ENCODE measurements at places on chromosomes 13 and 19. TPM values are rescaled to one million over a fixed set of nuclear protein-coding genes. Genes with fewer than 3 reads are reported as not detected.

- no peak for DNase-seq
Measured at GRCh38 chr13:41018602-41018948, 541 bp downstream of the ELF1 start.

DNA sequence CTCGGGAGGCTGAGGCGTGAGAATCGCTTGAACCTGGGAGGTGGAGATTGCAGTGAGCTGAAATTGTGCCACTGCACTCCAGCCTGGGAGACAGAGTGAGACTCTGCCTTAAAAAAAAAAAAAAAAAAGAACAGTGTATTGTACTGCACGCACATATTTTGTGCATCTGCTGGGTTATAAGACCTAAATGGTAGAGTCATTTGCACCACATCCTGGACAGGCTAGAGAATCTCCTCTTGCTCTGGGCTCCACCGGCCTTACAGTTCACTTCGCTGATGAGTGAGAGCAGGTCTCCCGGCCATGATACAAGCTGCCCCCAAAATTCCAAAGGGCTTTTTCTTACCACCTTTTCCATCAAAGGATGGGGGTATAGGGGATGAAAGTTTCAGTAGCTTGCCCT is 7.2 kb upstream of the SAE1 start:
- DNase-seq = no peak

DNA sequence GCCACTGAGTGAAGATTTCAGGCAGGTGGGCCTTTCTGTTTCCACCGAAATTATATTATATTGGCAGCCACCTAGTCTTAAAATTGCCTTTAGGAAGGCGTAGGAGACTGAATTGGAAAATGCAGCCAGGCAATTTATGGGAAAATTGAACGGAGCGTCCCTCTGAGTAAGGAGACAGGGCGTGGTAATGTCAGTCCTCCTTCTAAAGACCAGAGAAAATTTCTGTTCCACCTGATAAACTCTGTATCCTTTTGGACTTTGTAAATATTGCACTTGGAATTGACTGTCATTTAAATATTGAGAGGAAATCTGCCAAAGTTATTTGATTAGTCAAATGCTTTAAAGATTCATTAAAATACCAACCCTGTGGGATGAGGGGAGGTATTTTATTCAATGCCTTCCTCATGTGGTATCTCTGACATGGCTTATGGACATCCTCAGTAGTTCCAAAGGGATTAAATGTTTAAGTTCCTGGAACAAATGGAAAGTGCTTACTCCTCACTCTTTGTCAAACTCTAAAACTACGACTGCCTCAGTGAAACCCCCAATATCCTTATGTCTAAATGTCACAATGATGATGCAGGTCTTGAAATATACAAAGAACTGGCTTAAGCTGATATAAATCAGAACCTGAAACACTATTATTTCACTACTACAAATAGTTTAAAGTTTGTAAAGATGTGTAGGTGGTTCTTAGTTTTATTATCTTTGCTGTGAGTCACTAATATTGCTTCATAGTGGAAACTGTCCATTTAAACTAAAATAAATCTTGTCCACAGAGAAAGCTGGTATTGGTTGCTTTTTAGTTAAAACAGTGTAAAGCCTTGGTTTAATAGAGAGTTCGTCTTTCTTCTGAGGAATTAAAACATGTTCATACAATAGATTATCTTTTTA is 203.2 kb downstream of the FGF14 start:
- DNase-seq = no peak

GRCh38 chr19:10780368-10780767 is 55.6 kb downstream of the TMED1 start:
- no peak for DNase-seq

- peak; percentile 40 for DNase-seq
Measured at GRCh38 chr19:57830071-57830602, at the start of gene ZNF587B. Gene ZNF587B, plus strand, starts transcription at chr19:57830299. Its CDS starts 230 bp downstream, at chr19:57830529.

SPACA4 gene
- total RNA-seq = not detected

DNA sequence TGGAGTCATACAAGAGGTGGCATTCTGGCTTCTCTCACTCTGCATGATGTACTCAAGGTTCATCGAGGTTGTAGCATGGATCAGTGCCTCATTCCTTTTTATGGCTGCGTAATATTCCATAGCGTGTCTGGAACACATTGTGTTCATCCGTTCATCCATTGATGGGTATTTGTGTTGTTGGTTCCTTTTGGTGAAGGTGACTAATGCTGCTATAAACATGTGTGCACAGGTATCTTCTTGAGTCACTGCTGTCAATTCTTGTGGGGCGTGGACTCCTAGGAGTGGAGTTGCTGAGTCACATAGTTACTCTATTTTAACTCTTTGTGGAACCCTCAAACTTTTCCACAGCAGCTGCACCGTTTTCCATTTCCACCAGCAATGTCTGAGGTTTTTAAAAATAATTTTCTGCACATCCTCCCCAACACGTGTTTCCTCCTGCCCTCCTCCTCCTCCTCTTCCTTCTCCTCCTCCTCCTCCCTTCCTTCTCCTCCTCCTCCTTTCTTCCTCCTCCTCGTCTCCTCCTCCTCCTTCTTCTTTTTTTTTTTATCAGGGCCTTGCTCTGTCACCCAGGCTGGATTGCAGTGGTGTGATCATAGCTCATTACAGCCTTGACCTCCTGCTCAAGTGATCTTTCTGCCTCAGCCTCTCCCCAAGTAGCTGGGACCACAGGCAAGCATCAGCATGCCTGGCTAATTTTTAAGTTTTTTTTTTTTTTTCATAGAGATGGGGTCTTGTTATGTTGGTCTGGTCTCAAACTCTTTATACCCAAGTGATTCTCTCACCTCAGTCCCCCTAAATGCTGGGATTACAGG is 2.0 kb upstream of the TMEM221 start:
- DNase-seq = peak; percentile 50

SIGLEC9 gene
- 0.58 TPM for total RNA-seq

DNA sequence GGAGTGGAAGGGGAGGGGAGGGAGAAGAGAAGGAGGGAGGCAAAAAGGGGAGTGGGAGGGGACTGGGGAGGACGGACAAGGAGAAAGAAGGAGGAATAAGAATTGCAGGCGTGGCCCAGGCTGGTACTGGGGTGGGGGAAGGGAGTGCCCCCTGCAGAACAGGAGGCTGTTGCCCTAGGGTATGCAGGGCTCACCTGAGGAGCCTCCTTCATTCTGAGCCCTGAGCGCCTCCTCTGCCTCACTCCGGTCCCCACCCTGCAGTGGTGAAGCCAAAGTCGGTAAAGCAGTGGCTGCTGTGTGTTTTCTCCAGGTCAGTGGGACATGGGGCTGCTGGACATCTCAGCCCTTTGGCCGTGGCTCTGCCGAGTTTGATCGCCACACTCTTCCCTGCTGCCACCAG is 9.1 kb upstream of the CDC16 start:
- DNase-seq = no peak

- DNase-seq = peak; percentile 68
Measured at GRCh38 chr19:29873024-29873800, 61.4 kb downstream of the CCNE1 start.

GRCh38 chr19:38425810-38426466 is at the start of gene RASGRP4:
Gene RASGRP4, minus strand, starts transcription at chr19:38426219. Its CDS starts 128 bp downstream, at chr19:38426091.
- peak; percentile 54 for DNase-seq

ALKBH6 gene
- total RNA-seq = 43.3 TPM

NPHS1 gene
- total RNA-seq = not detected

GRCh38 chr19:2665103-2665502 is 37.4 kb downstream of the GNG7 start:
- no peak for DNase-seq

GRCh38 chr19:48874303-48875135 is 2.3 kb downstream of the PPP1R15A start:
- peak; percentile 45 for DNase-seq

MAB21L1 gene
- not detected for total RNA-seq

DNA sequence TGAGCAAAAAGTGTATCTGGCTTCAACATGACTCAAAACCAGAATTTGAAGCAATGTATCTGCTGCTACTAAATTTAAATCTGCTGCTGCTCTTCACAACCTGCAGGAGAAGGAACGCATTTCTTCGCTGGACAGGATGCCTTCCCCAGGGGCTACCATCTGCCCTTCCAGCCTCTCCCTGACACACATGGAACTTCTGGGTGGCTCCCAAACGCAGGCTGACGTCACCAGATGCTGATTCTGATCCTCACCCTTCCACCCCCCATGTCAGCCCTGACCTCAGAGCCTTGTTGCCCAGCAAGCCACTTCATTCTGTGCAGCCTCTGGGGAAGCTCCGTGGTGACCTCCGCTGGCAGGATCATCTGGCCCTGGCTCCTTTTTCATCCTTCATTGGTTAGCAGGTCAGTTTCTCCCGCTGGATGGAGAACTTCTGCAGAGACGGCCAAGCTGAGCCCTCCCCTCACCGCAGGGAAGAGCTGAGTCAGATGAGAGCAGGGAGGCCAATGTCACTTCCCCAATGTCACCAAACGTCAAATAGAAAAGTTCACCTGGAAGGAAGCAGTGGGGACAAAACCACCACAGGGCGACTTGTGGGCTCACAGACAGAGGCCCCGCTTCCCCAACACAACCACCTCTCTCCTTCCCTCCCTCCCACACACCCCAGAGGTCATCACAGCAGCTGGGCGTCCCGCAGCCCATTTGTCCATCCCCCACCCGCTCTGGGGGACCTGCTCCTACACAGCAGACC is 14.0 kb upstream of the RAB20 start:
- peak; percentile 47 for DNase-seq

ZNF471 gene
- 0.95 TPM for total RNA-seq

CD209 gene
- total RNA-seq = not detected

DNA sequence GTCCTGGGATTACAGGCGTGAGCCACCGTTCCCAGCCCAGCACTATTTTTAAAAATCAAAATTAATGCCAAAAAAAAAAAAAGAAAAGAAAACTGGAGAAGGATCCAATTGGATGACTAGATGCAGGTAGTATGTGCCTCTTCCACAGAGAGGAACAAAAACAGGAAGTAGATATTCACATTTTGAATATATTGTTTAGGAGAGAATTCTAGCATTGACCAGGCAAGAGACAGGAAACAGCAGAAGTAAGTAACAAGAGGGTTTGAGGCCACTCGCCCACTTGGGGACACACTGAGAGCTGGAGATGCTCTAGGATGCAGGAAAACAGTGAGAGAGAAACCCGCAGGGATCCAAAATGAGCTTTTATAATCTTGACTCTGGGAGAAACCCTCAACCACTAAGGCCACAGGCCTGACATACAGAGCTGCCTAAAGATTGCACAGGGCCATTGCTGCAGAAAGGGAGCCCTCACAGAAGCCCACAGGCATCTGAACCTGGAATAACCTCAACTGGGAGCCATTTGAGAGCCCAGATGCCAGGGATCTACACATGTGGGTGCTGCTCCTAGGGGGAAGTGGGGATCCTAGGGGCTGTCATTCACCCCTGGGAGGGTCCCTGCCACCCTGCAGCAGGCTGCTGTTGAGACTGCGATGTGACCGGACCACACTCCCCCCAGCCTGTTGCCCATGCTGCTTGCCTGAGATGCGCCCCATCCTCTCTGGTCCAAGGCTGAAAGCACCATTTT is 28.2 kb downstream of the IGFL2 start:
- no peak for DNase-seq

DNA sequence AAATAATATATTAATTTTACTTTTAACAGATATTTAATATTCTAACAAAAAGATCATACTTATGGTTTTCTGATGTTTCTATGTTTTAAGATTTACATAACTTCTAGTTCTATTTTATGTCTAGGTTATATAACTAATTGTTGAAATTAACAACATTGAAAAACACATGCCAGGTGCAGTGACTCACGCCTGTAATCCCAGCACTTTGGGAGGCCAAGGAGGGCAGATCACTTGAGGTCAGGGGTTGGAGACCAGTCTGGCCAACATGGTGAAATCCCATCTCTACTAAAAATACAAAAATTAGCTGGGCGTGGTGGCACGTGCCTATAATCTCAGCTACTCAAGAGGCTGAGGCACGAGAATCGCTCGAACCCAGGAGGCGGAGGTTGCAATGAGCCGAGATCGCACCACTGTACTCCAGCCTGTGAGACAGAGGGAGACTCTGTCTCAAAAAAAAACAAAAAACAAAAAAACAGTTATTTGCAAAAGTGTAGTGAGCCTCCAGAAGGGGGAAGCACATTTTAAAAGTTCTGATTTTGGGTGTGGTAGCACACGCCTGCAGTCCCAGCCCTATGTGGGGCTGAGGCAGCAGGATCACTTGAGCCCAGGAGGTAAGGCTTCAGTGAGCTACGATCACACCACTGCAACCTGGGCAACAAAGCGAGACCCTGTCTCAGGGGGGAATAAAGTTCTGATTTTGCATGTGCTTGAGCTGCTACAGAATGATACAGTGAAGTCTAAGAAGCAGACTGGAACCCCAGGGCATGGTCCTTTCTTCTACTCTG is 18.7 kb downstream of the MIPEP start:
- no peak for DNase-seq

SYNGR4 gene
- total RNA-seq = not detected

DNA sequence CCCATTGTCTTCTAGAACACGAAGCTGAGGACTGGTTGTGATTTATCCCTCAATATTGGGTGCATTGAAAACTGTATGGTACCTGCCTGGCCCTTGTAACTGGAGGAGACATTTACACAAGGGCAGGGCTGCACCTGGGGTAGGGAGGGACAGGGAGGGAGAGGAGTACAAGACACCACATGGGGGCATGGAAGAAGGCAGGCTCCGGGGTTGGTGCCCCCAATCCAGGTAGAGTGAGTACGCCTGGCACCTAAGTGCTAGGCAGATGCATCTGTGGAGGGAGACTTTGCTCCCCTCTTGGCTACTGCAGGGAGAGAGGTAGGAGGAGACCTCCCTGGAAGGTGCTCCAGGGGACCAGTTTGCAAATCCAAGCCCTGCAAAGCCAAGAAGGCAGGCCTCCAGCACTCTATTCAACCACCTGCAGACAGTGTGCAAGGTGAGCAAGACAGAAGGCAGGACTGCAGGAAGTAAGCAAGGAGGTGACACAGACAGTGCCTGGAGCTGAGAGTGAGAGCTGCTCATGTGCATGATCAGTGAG is 19.4 kb upstream of the UQCRFS1 start:
- DNase-seq = no peak

GRCh38 chr13:58994777-58995176 is 1169.0 kb downstream of the DIAPH3 start:
- no peak for DNase-seq

- no peak for DNase-seq
Measured at GRCh38 chr13:36718686-36719085, 44.9 kb downstream of the SERTM1 start.

GSX1 gene
- total RNA-seq = not detected

SIGLEC6 gene
- not detected for total RNA-seq

DAPK3 gene
- 44.9 TPM for total RNA-seq

GRCh38 chr13:77696879-77697216 is 639 bp upstream of the SLAIN1 start:
- no peak for DNase-seq

ZNF135 gene
- total RNA-seq = 1.3 TPM

DNA sequence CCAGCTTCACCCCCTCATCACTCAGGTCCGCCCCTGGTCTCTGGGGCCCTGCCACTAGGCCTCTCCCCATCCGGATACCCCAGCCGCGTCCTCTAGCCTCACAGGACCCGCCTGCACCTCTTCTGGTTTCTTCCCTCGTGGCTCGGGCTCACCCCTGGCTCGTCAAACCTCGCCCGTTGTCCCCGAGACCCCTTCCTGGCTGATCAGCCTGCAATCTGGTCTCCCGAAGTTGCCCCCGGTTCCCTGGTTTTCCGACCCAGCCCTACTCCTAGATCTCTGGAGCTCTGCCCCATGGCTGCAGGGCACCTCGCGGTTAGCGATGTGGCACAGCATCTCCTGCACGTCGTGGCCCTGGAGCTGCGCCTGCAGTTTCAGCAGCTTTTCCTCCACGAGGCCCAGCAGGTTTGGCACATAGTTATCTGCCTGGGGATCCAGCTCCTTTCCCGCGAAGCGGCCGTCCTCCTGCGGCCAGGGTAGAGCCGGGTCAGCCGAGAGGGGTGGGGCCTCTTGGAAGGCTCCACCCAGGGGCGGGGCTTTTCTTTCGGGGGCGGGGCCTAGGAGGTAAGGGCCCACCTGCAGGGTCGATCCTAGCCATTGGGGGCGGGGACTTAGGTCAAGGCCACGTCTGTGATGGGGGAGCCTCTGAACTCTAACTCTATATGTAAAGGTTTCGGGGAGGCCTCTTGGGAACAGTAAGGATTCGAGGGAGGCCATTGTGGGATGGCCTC is 2.4 kb upstream of the RGL3 start:
- peak; percentile 62 for DNase-seq

All from activated CD8-positive, alpha-beta T cell treated with anti-CD3 and anti-CD28 coated beads, Interleukin-2, amount 10 ng/mL, durations not matched to agents 7 days and 5 days (primary cell).